Iris pigment epithelial cell (primary cell): ENCODE measurements at places on chromosomes 5 and 9.

DNA sequence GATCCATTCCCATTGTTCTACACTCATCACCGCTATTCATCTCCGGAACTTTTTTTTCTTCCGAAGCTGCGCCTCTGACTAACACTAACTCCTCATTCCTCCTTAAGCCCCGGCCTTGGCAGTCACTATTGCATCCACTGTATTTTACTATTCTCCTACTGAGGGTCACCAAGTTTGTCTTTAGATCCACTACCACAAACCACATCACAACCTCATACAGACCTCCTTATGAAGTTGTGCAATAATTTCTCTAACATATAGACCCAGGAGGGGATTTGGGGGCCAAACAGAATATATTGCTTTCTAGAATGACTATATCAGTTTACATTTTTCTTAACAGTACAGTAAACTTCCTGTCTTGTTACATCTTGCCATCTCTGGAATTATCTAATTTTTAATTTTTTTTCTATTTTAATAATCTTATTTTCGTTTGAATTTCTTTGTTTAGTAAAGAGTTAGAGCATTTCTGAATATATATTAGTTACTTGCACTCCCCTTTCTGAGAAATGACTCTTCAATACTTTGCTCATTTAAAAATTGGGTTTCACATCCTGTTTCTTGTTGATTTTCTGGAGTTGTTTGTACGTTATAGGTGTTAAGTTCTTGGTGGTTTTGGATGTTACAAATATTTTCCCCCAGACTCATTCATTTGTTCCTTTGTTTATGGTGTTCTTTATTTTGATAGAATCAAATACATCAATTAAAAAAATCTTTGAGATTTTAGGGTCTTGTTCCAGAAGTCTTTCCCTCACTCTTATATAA is 37.1 kb downstream of the DMRT2 start:
- DNase-seq: no peak

GRCh38 chr9:6894135-6894534 is 136.4 kb downstream of the KDM4C start:
- no peak for DNase-seq

DNA sequence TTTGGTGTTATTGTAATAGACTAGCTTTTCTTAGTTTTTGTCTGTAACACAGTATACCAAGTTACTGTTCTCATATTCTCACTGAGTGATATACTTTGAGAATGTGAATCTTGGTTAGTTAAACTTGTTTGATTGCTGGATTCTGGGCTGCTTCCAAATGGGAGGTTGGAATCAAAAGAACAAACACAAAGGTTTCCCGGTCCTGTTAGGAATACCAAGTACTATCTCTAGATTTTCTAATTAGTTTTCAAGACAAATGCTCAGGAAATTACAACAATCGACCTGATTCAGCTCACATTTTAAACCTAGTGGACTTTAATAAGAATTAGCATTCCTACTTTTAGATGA is 244.3 kb downstream of the CSNK1G3 start:
- DNase-seq: no peak

DNA sequence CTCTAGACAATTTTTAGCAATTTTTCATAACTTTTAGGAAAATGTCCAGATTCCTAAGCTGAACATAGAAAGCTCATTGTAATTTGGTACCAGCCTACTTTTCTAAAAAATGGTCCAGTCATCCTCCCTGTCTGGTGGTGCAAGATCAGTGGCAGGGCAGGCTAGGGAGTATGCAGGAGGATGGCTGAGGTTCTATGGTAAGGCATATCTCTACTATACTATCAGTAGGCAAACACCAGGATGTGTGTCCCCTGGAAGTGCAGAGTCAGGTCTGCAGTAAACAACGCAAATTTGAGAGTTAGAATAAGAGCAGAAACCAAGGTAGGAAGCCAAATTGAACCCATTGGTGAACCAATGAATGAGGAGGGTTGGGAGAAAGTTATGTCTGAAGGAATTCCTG is 22.8 kb upstream of the RFX3 start:
- DNase-seq: no peak

GRCh38 chr9:14868772-14869583 is 41.2 kb downstream of the FREM1 start:
- DNase-seq: no peak

- peak; percentile 99 for DNase-seq
Measured at GRCh38 chr9:128098297-128099230, 29.0 kb downstream of the PTGES2 start.
